T1000 (cell line): ENCODE measurements at places on chromosomes 7 and 10.
A peak's percentile ranks its signal among the peaks of the same experiment; 100 is the strongest.

GRCh38 chr10:31864834-31865518 is 63.7 kb downstream of the ARHGAP12 start:
- no peak for DNase-seq

DNA sequence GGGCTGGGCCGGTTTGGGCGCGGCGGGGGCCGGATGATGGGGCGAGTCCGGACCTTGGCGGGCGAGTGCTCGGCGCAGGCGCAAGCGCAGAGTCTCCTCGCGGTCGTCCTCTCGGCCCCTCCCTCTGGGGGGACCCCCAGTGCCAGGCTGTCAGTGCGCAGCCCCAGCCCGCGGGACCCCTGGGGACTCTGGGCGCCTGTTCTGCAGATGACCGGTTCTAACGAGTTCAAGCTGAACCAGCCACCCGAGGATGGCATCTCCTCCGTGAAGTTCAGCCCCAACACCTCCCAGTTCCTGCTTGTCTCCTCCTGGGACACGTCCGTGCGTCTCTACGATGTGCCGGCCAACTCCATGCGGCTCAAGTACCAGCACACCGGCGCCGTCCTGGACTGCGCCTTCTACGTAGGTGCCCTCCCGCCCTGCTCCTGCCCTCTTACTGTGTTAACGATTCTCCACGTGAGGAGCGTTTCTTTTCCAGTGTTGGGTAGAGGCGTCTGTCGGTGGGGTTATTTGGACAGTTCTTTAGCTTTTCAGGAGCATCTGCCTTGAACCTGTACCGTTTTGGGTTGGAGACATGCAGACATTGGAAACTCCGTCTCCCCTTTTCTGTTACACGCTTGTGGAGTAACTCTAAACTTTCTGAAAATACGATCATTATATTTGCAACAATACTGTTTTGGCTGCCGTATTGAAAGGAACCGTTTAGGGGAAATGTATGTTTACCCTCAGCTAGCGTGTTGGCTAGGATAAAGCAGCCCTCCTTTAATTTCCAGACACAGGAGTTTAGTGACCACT is 706 bp downstream of the BUB3 start:
- DNase-seq, result peak; percentile 57

- DNase-seq, result no peak
These were observed 16.0 kb downstream of the CYP3A43 start for GRCh38 chr7:99843808-99844207.

DNA sequence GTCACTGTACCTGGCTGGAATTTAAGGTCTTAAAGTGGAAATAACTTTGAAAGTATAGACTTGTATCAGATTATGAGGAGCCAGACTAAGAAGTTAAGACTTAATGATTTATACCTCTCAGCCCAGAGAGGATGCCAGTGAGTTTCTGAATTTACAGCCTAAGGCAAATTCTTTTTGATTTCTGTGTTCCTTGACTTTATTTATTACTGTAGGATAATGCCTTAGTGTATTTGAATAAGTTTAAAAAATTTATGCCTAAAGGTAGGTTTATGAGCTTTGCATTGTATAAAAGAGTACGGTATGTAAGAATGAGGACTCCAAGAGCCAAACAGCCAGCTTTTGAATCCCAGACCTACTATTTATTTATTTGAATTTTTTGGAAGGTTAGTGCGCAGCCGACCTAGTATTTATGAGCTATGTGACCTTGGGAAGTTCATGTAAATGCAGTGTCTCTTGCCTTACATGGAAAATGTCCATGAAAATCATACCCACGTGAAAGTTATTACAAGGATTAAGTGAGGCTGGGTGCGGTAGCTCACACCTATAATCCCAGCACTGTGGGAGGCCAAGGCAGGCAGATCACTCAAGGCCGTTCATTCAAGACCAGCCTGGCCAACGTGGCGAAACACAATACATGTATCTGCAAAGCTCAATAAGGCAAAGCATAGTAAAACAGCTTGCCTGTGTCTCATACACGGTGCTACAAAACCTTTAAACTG is 174.6 kb downstream of the AUTS2 start:
- no peak for DNase-seq

- DNase-seq, result no peak
These were observed 882 bp upstream of the CHCHD1 start for GRCh38 chr10:73780966-73781365.

DNA sequence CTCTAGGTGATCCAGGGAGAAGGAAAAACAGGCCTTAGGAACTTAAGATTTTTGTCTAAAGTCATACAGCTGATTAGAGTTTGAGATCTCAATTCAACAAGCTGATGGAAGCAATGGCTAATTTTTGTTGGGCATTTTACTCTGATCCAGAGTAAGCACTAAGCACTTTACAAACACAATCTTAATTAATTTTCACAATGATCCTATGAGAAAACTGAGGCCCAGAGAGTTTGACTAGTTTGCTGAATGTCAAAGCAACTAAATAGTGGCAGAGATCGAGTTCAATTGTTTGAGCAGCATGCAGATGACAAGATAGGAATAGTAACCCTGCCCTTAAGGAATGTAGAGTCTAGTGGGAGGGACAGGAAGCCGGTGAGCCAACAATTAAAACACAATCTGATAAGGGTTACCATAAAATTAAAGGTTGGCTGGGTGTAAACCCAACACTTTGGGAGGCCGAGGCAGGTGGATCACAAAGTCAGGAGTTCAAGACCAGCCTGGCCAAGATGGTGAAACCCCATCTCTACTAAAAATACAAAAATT is 13.5 kb upstream of the RPEL1 start:
- DNase-seq, result no peak

GRCh38 chr7:75817116-75817515 is 3.5 kb upstream of the CCL24 start:
- no peak for DNase-seq

- no peak for DNase-seq
These were observed 18.6 kb upstream of the ADRB1 start for GRCh38 chr10:114024876-114025610.

DNA sequence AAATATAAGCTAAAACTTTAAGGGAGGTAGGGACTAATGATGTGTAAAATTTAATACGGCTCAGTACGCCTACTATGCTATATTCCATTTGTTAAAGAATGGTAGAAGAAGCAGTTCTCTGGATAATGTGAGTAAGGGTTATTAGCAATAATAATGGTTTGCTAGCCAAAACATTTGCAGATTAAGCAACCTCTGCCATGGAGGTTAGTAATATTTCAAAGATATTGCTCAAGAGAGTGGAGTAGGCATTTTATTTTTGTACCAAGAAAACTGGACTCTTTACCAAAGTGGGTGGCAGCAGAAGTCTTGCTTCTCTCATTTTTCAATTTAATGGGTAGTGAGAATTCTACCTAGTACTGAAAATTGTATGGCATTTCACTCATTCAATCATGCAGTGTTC is 158.9 kb upstream of the TMEM106B start:
- no peak for DNase-seq

DNA sequence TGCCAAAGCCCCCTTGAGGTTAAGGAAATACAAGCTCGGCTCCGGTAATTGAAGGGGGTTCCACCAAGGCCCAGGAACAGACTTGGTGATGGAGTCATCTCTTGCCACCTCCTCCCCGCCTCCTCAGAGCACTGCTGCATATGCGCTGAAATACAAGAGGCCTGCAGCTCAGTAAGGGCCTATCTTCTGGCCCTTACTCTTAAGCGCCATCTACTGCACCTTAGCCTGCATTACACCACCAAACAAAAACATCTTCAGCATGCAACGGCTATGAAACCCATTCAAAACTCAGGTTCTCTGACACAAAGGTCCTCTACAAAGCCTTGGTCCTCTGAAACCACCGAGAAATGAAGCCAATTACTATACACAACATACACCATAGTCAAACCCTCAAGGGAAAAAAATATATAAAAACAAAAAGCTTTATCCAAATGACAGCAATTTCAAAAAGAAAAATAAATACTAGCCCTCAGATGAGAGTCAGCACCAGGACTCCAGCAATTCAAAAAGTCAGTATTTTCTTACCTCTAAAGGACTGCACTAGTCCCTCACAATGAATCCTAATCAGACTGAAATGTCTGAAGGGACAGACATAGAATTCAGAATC is 176.8 kb upstream of the TBX20 start:
- DNase-seq, result no peak

DNA sequence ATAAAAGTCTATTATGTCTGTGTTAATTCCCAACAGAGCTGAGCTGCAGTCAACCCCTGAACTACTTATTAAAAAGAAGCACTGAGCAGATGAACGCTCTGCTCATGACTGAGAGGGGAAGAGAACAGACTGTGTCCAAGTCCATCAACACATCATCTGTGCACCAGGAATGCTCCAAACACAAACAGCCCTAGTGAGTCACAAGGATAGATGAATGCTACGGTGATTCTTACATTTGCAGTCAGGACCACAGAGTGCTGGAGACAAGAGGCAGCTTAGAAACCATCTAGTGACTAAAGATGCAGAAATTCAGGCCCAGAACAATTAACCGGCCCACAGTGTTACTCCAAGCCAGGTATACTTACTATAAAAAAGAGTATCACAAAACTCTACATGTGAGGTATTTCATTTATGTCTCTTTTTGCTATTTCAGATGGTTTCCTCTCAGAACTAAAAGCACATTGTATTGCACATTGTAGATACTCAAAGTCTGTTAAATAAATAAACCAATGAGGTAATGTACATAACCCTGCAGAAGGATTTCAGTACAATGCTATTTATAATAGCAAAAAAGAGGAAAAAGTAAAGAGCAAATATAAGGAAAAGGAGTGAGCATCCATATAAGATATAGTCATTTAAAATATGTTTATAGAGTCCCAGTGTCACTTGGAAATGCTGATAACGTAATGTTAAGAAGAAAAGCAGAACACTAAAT is 159.2 kb downstream of the KCNMA1 start:
- DNase-seq, result peak; percentile 24

DNA sequence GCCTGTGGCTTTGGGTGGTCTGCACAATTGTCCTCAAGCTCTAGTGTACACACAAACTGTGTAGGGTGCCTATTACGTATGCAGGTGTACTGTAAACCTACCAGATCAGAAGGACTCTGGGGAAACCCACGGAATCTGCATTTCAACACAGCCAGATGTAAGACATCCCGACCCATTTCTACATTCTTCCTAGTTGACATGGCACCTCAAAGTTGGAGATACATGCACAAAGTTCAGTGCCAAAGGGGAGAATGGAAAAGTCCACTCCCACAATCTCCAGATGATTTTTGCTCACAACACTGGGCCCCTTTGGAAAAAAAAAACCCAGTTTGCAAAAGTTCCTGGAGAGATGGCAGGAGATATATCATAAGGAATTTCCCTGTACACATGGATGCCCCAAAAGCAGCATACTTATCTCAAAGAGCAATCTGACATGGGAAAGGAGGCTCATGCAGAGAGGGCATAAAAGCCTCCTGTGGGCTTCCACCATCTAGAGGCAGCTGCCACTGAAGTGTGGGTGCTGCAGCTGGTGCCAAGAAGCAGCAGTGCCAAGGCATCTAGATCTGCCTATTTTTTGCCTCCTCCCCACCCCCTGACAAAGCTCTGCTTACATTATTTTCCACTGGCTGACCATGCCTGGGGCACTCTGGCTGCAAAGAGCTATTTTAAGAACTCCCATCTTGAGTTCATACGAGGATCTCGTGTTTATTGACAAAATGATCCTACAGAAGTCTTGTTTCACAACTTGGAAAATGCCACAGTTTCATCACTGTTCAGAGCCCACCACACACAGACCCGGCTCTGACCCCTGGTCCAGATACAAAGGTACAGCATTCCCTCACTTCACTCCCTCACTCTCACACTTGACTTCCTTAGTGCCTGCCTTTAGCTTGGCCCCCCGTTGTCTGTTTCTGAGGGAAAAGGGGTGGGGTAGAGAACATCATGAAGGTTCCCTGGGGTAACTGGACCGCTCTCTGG is 12.9 kb downstream of the TECTB start:
- no peak for DNase-seq

GRCh38 chr10:12890958-12891357 is 110.6 kb downstream of the CCDC3 start:
- no peak for DNase-seq

DNA sequence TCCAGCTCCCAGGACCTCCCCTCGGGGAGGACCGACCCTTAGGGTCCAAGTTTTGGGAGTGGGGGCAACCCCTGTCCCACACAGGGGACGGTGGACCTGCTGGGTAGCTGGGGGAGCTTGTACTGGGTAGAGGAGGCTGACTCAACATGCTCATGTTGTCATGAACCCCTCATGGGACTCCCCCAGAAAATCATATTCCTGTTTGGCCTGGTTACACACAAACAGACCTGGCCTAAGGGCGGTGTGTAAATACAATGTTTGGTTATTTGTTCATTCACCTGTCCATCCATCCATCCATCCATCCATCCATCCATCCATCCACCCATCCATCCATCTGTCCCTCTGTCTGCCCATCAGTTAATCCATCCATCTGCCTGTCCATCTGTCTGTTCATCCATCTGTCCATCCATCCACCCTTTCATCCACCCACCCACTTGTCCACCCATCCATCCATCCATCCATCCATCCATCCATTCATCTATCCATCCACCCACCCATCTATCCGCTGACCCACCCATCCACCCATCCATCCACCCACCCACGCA is 92.9 kb downstream of the DNAJB6 start:
- no peak for DNase-seq

- no peak for DNase-seq
These were observed 160.3 kb upstream of the NEBL start for GRCh38 chr10:21057436-21057835.

DNA sequence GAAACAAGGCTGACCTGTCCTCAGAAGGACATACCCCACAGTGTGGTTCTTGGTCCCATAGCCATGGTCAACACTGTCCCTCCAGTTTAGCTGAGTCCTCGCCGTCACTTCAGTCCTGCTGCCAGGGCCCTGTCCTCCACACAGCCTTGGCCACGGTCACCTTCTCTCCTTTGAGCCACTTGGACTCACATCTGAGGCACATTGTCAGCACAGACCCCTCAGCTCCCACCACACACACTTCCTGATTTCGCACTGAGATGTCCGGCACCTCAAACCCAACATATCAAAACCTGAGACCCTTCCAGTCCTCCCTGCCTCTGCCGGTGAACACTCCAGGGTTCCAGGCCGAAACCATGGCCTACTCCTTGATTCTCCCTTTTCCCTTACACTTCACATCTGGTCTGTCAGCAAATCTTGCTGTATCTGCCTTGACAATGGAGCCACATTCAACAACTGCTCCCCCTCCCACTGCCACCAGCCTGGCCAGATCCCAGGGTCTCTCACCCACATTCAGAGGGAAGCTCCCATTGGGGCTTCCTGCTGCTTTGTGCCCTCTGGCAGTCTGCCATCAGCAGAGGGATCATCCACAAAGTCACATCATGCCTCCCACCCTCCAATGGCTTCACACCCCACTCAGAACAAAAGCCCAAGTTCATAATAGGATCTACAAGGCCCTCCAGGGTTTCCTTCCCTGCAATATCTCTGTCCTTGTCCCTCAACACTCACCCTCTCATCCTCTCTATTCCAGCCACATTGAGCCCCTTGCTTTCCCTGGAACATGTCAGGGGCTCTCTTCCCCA is 219.6 kb upstream of the SHH start:
- DNase-seq, result no peak

GRCh38 chr10:131729938-131730660 is 170.7 kb upstream of the PPP2R2D start:
- no peak for DNase-seq

GRCh38 chr7:92020636-92021035 is 80.0 kb downstream of the AKAP9 start:
- DNase-seq, result no peak

GRCh38 chr7:143240291-143241168 is 18.7 kb downstream of the TAS2R40 start:
- DNase-seq, result peak; percentile 25

- DNase-seq, result no peak
These were observed 373.5 kb upstream of the LRRTM3 start for GRCh38 chr10:66552331-66552730.
